ENCODE measurements at places on chromosomes 5 and 9.

GRCh38 chr5:37900692-37901091 is 60.9 kb upstream of the GDNF start:
- DNase-seq: peak; percentile 26

- no peak for DNase-seq
These were observed 29.3 kb upstream of the TARS1 start for GRCh38 chr5:33411498-33411897.

GRCh38 chr9:135951889-135952663 is 9.1 kb downstream of the UBAC1 start:
- peak; percentile 72 for DNase-seq

GRCh38 chr5:78757269-78758053 is 108.9 kb upstream of the LHFPL2 start:
- peak; percentile 41 for DNase-seq

GRCh38 chr5:158014372-158014771 is 155.4 kb upstream of the CLINT1 start:
- no peak for DNase-seq

GRCh38 chr5:34929720-34930461 is 532 bp downstream of the DNAJC21 start:
- DNase-seq: peak; percentile 82

DNA sequence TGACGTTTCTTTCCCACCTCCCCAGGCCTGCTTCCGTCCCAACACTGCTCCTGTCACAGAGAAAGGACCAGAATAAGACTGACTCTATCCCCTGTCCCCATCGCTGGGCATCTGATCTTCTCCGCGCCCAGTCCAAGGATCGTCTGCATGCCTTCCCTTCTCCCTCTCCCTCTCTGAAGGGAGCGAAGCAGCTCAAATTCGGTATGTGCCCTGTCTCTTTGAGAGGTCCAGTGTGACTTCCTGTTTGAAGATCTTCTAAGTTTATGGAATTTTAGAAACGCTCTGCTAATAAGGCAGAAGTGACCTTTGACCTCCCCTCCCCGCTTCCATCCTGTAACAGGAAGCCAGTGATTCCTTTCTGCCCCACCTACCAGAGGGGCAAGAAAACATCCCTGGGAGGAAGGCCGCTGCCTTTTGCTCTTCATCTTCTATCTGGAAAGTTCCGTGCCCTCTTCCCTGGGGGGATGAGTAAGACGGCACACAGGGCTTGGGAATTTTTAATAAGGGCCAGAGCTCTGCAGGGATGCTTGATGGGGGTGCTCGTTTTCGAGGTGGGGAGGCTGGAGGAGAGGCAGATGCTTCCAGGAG is 40.7 kb upstream of the RNU6ATAC start:
- DNase-seq: no peak

- no peak for DNase-seq
These were observed 13.9 kb downstream of the GRXCR2 start for GRCh38 chr5:145858959-145859358.

GRCh38 chr5:150469718-150470469 is 20.4 kb upstream of the RPS14 start:
- no peak for DNase-seq

GRCh38 chr9:100714372-100715099 is 136.7 kb downstream of the CAVIN4 start:
- DNase-seq: peak; percentile 69

DNA sequence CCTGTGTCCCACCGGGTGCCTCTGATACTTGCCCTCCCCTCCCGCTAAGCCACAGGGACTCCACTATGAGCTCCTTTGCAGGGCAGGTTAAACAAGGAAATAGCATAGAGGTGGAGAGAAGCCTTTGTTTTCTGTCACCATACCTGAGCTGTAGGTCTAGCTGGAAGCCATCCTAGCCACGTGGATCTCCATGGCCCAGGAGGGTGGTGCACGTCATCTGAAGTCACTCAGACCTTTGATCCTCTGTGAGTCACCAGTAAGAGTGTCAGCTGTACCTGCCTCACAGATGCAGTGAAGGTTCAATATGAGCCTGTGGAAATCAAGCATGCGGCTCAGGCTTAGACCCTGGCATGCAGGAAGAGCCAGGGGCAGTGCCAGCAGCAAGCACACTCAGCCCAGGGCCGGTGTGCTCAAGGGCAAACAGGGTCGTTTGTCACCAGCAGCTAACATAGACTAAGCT is 55.1 kb downstream of the ASS1 start:
- no peak for DNase-seq

DNA sequence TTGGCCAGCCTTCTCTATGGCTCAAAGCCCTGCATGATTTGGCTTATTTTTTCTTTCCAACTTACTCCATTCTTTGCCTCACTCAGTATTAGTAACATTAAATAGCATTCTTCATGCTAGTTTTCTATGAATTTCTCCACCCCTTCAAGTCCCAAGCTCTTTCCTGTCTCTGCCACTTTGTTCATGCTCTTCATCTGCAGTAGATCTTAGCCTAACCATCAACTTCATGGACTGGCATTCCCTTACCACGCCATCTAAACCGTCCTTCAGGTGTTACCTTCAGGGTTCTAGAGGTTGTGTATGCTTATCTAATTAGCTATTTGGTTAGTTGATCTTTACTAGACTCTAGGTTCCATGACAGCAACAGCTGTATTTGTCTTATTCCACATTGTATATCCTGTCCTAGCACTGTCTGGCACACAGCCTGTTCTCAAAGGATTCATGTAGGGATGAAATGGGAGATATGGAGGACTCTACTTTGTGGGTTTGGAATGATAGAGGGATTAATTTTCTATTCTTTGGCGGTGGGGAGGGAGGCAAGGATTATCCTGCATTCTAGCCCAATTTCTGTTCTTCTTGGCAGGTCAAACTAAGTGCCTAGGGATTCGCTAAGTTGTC is 26.4 kb downstream of the TMEM167A start:
- DNase-seq: no peak

- peak; percentile 17 for DNase-seq
These were observed 53.5 kb upstream of the IL7R start for GRCh38 chr5:35803191-35803651.

All from ELF-1 (cell line).